ENCODE measurements at places on chromosomes 7 and 10.

DNA sequence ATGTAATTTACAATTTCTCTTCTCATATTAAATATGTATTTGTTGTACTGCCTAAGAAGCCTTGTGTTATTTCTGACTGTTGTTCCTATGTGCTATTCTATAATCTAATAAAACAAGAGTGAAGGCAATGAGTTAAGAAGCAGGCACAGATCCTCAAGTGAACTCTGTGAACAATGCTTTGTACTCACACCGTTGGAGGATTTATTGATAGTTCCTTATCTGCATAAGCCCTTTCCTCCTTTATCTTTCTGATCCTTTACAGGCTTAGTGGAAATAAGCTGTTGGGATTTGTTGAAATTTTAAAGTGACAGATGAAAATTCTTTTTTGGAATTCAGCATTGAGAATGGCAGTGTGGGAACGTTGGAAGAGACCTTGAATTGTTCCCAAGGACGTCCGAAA lies 329.6 kb upstream of the NPVF start:
- DNase-seq: no peak

GRCh38 chr7:50674896-50675835 lies 107.5 kb downstream of the GRB10 start:
- DNase-seq: no peak

GRCh38 chr7:158054611-158055010 lies 533.0 kb downstream of the PTPRN2 start:
- no peak for DNase-seq

GRCh38 chr10:26805567-26806245 lies 55.1 kb downstream of the ABI1 start:
- peak; percentile 18 for DNase-seq

GRCh38 chr10:52485462-52485861 lies 171.4 kb downstream of the DKK1 start:
- no peak for DNase-seq

DNA sequence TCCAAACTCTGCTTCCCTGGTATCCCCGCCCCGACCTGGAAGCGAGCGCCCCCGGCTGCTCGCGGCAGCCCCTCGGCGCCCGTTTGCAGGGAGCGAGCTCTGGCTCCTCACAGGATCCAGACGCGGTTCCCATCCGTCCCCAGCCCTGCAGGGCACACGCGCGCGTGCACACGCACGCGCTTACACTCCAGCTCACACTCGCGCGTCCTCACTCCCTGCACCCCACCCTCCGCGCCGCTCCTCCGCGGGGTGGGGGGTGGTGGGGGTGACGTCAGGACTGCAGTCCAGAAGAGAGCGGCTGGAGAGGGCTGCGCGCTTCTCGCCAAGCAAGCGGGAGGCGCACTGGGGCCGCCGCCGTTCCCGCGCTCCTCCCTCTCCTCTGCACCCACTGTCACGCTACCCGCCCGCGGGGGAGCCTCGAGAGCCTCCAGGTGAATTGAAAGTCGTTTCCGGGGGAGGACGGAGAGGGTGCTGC lies 255.6 kb downstream of the OTUD1 start:
- DNase-seq: no peak

GRCh38 chr7:108815815-108816214 lies 246.1 kb downstream of the DNAJB9 start:
- DNase-seq: no peak

DNA sequence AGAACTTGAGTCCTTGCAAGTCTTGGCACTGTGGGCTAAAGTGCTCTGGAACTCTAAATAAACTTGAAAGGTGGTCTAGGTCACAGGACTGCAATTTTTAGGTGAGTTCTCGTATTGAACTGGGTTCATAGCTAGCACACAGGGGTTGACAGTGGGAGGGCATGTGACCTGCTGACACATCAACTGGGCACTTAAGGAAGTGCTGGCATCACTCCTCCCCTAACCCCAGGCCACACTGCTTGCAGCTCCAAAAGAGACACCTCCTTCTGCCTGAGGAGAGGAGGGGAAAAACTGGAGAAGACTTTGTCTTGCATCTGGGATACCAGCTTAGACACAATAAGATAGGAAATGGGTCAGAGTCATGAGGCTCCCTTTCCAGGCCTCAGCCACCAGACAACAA lies 38.0 kb upstream of the AASS start:
- DNase-seq: no peak

All from activated CD4-positive, alpha-beta T cell treated with anti-CD3 and anti-CD28 coated beads, Interleukin-2, Interleukin-6, amounts not matched to agents 100 ng/mL and 50 ng/mL, durations not matched to agents 16 hours and 8 hours (primary cell).